ENCODE measurements at places on chromosomes 12 and 14. TPM values are rescaled to one million over a fixed set of nuclear protein-coding genes. Genes with fewer than 3 reads are reported as not detected.

Gene BEST3
- total RNA-seq, result not detected

Gene CBLN3
- 5.3 TPM for total RNA-seq

Gene SERPINA10
- not detected for total RNA-seq

Gene SETD1B
- 3.5 TPM for total RNA-seq

Gene POMT2
- total RNA-seq, result 9.6 TPM

Gene PRORP
- 12.1 TPM for total RNA-seq

Gene NOC4L
- total RNA-seq, result 6.8 TPM

Gene MYL6B
- 98.6 TPM for total RNA-seq

Gene RNASE7
- total RNA-seq, result not detected

Gene GUCY2C
- not detected for total RNA-seq

Gene GLIPR1L1
- not detected for total RNA-seq

Gene ZDHHC22
- not detected for total RNA-seq

Gene CELA1
- not detected for total RNA-seq

Gene SMCO2
- 0.26 TPM for total RNA-seq

Gene SLC8B1
- 16.8 TPM for total RNA-seq

Gene BCL7A
- total RNA-seq, result 4.9 TPM

Gene CYP46A1
- total RNA-seq, result under 0.01 TPM

Gene PDE6H
- not detected for total RNA-seq

Gene OTX2
- total RNA-seq, result not detected

Gene BMAL2
- 23.9 TPM for total RNA-seq

Gene SERPINA6
- not detected for total RNA-seq

Gene BLOC1S1
- 90.9 TPM for total RNA-seq

Gene RPGRIP1
- under 0.01 TPM for total RNA-seq

Gene MYF6
- total RNA-seq, result under 0.01 TPM

Gene PTGDR
- total RNA-seq, result not detected

Gene ADAM21
- 0.66 TPM for total RNA-seq

Gene PPP1R1A
- not detected for total RNA-seq

Gene RGS6
- total RNA-seq, result not detected

Data from fibroblast of lung (primary cell).